Activated CD8-positive, alpha-beta memory T cell treated with anti-CD3 and anti-CD28 coated beads for 1 hour (primary cell): ENCODE measurements at places on chromosomes 6 and 20.

DNA sequence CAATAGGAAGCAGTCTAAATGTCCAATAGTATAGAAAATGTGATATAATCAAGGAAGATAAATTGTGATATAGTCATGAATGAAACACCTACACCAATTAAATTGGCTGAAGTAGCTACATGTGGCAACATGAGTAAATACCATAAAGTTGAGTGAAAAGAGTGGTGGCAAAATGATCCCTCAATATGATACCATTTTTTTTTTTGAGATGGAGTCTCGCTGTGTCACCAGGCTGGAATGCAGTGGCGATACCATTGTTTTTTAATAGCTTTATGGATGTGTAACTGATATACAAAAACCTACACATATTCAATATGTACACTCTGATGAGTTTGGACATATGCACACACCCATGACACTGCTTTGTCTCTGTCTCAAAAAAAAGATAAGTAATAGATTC, 20.9 kb upstream of the ILRUN start:
- no peak for DNase-seq

- no peak for DNase-seq
Observed at GRCh38 chr6:14109411-14109826, 8.2 kb upstream of the CD83 start.

DNA sequence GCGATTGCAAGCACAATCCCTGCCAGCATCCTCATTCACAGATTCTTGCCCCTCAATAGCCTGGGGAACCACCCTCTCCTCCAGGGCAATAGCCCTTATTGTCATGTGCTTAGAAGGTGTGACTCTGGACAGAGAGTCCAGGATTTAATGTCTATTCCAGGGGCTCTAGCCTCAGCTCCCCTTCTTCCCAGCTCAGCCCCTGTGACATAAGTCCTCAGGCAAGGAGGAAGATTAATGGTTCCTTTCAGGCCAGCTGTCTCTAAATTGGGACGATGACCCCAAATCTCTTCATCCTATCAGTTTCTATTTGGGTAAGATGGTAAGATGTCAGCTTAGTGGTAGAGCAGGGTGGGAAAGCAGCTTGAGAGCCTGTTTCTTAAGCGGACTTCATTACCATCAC, 8.1 kb downstream of the LRFN2 start:
- no peak for DNase-seq

DNA sequence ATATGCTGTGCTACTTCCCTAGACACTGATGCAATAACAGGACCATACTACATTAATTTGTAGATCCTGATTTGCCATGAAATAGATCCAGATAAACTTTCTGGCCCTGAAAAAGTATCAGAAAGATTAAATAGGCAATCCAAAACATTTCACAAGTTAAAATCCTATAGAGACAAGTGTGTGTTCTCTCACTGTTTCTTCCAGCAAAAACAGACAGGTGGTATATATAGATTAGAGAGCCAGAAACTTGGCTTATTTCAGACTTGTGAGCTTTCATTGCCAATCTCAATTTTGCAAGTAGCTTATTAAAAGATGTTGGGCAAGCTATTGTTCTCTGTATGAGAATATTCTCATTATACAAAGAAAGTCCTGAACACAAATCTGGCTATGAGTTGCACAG, 289.1 kb upstream of the MANEA start:
- DNase-seq = no peak

GRCh38 chr6:145891126-145891525, 73.0 kb downstream of the SHPRH start:
- DNase-seq = no peak

DNA sequence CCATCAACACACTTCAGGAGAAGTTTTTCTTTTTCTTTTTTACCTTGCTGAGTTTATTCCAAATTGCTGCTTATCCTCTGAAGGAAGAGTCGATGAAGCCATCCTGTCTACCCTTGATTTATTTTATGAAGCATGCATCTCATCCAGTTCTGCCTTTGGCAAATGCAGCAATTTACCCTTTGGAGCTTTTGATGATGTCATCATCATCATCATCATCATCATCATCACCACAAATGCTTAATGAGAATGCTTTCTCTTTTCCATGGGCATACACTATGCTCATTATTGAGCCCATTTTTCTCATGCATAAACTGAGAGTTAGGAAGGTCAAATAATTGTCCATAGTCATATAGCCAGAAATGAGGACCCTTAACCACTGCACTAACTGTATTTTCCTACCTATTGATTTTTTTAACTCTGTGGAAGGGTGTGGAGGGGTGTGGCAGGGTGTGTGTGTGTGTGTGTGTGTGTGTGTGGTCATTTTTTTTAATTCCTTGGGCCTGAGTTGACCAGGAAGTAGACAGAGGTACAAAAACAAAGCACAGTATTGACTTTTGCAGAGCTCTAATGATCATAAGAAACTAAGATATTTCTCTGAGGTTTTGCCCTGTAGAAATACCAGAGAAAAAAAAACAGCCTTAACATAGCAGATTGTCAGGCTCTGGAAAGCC, 82.8 kb downstream of the COL9A1 start:
- no peak for DNase-seq

GRCh38 chr6:155771822-155772221, 316.2 kb upstream of the NOX3 start:
- no peak for DNase-seq

DNA sequence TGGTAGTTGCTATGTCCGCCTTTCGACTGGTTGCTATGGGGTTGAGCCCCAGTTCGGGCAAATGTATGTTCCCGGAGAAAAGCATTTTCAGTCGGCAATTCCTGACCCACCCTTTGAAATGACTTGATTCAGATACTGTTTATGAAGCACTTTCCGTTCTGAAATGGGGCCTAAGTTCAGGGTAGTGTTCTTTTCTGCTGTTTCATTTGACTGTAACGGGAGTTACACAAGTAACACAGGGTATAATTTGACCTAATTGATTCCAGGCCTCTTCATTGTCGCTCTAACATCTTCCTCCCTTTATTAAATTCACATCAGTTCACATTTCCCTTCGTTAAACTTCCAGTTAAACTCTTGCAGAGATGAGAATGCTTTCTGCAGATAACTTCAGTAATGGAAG, 85.5 kb downstream of the BMP6 start:
- DNase-seq = no peak

DNA sequence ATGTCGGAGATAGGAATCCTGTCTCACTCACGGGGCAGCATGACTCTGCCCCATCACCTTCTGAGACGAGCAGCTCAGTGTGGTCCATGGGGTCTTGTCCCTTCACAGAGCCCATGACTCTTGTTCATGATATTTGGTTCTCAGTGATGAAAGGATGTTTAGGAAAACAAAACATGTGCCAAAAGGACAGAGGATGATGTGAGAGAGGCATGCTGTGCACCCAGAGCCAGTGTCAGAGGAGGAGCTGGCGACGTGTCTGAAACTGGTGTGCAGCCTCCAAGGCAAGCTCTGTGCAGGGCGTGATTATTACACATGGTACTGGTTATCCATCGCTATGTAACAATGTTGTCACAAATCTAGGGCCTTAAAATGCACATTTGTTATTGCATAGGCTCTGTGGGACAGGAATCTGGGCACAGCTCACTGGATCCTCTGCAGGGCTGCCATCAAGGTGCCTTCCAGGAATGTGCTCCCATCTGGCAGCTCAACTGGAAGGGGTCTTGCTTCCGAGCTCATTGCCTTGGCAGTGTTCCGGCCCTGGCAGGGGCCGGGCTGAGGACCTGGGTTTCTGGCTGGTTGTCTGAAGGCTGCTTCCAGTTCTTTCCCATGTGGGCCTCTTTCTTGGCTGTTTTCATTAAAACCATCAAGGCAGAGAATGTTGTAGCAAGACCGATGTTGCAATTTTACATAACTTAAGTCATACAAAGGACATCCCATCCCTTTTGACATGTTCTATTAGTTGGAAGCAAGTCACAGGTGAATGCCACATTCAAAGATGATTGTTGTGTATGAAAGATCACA, 175.4 kb downstream of the ERMARD start:
- no peak for DNase-seq

- DNase-seq = no peak
Observed at GRCh38 chr20:13856354-13856753, 71.5 kb downstream of the NDUFAF5 start.

DNA sequence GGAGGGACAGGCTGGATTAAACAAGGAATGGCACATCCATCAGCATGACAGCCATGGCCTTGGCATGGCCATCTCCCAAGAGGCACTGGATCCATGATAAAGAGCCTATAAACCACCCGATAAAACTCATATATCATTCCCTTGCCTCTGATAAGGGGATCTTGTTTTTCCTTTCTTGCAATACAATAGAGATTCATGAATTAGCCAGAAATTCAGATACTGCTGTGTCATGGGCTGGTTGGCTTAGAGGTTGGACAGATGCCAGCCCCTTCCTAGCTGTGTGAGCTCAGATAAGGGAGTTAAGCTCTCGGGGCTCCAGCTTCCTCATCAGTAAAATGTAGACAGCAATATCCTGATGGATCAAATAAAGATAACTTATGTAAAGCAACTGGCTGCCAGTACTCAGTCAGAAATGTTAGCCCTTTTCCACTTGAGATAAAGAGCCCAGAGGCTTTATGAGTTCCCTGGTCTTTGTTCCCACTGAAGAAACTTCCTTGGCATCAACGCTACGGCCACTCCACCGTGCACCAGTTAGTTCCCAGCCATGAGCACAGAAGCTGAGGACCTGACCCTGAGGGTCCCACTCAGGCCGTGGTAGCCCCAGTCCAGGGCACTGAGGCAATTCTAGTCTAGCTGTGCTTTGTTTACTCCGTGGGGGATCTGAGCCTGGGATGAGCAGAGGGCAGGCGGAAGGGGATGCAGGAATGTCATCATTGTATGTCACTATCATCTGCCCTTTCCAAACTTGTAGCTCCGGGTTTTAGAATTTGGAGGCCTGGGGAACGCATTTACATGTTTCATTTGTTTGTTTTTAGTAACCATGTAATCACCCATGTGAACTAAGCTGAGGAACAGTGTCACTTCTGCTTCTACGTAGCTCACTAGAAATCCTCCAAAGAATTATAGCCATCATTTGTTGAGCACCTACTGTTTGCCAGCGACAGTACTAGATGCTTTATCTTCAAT, 67.2 kb upstream of the TBC1D7 start:
- no peak for DNase-seq
